D341Med (cell line): ENCODE measurements at places on chromosomes 2 and 18.

DNA sequence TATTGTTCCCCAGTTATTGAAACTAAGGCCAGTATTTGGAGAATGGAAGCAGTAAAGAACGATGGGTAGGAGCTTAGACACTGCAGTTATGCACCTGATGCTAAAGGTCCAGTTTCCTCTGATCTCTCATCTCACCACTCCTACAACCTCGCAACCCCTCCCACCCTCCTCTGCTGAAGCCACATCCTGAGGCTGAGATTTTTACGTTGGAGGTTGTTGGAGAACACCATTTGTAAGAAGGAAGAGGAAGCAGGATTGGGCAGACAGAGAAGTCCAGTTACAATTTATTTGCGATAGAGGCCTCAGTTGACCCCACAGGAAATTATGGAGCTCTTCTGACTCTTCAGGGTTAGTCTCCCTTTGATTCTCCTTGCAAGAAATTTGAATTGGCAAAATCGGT is 54.3 kb upstream of the NDUFV2 start:
- no peak for DNase-seq

- DNase-seq: no peak
These were observed 8.5 kb downstream of the OTX1 start for GRCh38 chr2:63058921-63059792.

GRCh38 chr2:28280619-28281018 is 112.0 kb upstream of the FOSL2 start:
- DNase-seq: no peak

DNA sequence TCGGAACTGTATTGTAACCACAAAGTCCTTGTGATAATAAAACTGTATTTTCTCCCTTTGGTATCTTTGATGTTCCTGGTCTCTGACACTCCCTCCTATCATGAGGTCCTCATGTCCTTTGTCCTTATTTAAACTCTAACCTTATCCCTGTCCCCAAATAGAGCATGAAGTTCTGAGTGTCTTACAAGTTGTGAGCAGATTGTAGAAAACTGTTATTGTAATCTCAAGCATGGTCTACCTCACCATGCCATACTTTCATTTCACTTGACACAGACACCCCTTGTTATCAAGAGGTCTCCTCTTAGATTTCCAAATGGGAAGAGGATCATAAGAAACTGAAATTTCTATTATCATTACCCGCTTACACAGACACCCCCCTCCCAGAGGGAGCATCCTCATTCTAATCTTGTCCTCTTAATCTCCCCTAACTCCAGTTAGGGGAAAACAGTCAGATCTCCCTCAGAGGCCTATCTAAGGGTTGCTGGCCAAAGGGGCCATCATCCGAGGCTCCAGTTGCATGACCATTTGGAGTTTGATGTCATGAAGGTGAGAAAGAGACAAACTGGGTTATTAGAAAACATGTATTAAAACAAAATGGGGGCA is 29.0 kb downstream of the MYO3B start:
- DNase-seq: no peak

GRCh38 chr2:37471994-37472393 is 127.6 kb downstream of the QPCT start:
- DNase-seq: no peak

- DNase-seq: no peak
These were observed 276.3 kb downstream of the TSN start for GRCh38 chr2:122031544-122032263.

GRCh38 chr18:9992300-9992972 is 78.6 kb downstream of the VAPA start:
- no peak for DNase-seq

GRCh38 chr2:238337846-238338245 is 17.5 kb downstream of the TRAF3IP1 start:
- no peak for DNase-seq

- DNase-seq: no peak
These were observed 110.2 kb downstream of the ABCA12 start for GRCh38 chr2:215028231-215028630.

DNA sequence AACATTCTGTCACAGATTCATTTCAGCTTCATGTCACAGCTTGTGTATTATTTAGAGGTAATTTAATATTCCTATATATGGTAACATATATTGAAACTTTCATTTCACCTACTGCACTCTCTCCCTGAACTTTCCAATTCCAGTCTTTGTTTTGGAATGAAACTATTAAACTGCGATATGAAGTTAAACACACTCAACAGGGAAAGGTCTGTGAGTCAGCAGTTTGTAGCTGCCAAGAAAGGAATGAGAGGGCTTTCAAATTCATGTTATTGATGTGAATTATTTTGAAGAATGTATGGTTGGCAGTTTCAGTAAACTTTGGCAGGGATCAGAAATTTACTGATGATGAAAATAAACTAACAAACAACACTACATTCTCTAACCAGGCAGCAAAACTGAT is 148.3 kb downstream of the HNMT start:
- DNase-seq: no peak

DNA sequence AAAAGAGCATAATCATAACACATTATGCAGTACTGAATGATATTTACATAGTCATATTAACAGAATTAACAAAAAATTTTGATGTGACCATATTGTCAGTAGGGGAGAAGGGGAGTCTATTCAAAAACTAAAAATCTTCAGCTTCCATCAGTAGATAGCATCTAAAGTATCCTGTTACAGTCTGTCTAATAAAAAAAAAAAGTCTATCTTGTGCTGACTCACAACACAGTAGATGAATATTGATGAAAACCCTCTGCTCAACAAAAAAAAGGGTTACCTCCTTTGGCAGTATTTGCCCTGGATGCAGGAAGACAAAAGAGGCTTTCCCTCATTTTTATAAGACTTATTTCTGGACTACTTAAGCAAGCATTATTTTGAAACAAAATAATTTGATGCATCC is 27.3 kb downstream of the GRB14 start:
- no peak for DNase-seq

GRCh38 chr2:134459706-134460406 is 206.0 kb downstream of the MGAT5 start:
- DNase-seq: no peak

- no peak for DNase-seq
These were observed 113.7 kb downstream of the SRBD1 start for GRCh38 chr2:45497355-45497754.

DNA sequence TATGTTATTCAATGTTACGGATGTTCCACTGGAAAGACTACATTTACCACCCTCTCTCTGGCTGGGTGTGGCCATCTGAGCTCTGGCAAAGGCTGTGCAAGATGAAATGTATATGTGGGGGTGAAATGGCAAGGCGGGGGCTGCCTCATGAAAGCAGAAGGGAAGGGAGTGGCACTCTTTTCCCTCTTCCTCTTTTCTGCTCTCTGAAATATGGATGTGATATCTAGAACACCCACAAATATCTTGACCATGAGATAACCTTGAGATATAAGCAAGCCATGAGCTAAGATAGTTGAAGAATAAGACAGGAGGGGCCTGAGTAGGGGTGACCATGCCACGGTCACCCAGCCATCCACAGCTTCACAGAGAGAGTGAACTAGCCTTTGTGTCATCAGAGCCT is 367.8 kb upstream of the ID2 start:
- no peak for DNase-seq

DNA sequence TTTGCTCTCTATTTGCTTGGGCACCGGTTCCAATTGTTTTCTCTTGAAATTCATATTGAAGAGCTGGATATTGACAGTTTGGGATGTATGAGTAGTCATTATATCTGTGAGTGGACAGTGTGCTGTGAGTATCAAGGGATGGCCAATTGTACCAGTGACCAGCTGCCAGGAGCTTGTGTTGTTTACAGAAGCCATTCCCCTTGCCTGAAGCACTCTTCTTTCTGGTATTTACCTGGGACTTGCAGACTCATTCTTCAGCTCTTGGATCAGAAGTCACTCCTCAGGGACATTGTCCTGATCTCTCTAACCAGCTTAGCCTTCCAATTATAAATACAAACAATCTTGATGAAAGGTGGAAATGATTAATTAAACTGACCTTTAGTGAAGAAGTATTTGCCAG is 438.3 kb upstream of the LRATD1 start:
- no peak for DNase-seq

GRCh38 chr2:99942561-99943347 is 199.6 kb downstream of the AFF3 start:
- DNase-seq: no peak

- no peak for DNase-seq
These were observed 6.7 kb upstream of the ACAA2 start for GRCh38 chr18:49819823-49820671.

DNA sequence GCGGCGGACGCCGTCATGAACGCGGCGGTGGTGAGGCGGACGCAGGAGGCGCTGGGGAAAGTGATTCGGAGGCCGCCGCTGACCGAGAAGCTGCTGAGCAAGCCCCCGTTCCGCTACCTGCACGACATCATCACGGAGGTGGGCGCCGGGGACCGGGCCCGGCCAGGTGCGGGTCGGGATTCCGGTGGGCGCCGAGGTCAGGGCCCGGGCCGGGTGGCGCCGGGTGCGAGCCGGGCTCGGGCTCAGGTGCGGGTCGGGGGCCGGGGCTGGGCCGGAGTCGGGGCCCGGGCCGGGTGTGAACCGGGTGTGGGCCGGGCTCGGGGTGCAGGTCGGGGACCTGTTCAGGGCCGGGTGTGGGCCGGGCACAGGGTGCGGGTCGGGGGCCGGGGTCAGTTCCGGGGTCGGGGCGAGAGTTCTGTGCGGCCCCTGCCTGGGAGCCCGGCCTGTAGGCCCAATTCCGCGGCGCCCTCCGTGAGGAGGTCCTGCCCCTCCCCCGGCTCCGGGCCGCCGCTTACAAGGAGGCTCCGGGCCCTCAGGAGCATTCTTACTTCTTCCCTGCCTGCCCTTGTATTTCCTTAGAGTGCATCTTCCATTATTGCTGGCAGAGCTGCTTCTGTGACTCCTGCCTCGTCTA is 447 bp downstream of the TRAF3IP1 start:
- DNase-seq: peak; percentile 63

DNA sequence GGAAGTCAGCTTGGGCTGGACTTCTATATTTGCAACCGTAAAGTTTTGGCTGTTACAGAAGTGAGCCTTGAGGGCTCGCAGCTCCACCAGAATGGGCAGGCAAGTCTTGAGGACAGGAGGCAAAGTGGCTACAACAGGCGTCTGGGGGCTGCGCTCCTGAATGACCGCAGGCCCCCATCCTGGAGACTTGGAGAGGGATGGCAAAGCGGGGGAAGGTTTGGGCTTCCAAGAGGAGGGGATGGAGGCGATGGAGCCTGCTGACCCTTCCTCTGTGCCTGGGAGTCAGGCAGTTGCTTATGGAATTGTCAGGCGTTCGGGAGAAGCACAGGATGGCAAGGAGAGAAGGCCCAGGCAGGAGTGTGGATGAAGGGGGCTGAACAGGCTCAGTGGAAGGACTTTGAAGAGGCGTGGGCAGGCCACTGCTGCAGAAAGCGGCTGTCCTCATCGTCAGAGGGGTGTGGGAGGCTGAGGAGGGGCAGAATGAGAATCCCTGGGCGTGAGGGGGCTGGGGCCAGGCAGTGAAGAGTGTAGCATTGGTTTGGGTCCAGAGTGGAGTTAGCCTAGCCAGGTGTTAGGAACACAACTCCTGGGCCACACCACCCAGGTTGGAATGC is 72.3 kb downstream of the INHBB start:
- no peak for DNase-seq

DNA sequence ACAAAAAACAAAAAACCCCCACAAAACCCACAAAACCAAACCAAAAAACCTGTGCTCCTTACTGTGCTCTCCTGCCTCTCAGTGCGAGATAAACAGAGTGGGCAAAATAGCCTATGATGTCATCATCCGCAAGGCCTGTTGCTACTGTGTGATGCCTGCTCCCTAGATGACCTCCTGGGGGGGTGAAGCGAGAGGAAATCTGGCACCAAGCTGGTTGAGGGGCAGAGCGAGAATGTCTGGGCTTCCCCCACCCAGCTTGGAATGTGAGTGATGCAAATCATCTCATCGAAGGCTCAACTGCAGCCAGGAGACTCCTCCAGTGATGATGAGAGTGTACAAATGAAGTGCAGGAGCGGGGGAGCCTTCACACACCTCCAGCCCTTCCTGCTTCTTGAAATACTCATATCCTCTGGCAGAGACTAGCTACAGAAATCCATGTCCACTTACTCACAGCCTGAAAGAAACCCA is 57.7 kb upstream of the MAP4K3 start:
- no peak for DNase-seq

- DNase-seq: no peak
These were observed 21.1 kb downstream of the KIF5C start for GRCh38 chr2:148896136-148896535.

DNA sequence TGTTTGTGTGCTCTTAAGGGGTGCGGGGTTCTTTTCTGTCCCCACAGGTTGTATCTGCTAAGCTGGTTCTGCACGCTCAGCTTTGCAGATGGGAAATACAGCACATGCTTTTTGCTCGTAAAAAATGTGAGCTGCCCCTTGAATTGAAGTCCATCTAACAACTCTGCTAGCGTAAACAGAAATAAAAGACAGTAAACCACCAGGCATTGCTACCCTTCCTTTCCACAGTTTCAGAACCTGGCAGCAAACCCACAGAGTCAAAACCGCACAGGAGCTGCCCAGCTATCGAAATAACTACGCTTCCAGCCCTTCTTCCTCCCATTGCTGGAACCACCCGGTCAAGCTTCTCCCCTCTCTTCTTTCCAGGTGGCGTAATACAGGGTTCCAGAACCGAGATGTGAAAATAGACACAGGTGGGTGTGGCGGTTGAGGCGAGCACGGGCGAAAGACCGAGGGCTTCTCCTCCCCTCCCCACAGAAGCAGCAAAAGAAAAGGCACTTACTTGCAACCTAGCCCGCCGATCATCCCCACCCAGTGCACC is 479 bp downstream of the SCN9A start:
- DNase-seq: peak; percentile 16

- DNase-seq: no peak
These were observed 825.2 kb downstream of the METTL4 start for GRCh38 chr18:1746131-1746530.

DNA sequence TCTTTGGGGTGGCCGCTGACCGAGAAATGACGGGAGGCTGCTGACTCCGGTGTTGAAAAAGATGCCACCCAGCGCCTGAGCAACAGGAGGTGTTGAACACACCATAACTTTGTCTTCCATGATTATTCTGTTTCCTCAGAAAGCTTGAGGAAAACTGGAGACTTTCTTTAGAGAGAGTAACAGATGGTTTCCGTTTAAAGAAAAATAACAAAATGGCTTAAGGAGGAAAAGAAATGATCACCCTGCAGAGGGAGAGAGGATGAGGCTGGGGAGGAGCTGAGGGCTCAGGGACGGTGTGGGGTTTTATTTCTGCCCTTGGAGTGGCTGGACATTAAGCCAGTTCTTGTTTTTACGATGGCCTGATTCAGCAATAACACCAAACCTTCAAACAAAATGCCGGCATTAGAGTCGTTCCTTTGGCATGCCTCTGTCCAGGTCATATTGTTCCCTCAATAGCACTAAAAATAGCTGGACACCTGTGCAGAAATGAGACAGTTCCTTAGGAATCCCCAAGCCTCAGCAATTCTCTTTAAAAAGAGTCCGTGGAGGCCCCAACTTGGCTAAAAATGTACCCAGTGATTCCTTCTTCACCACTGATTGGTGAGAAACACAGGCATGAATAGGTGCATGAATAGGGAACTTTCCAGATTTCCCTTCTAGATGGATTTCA is 182.4 kb downstream of the ALPK2 start:
- DNase-seq: no peak
